ENCODE measurements at places on chromosomes 5 and 9.

- no peak for DNase-seq
Measured at GRCh38 chr5:61440086-61440485, 108.0 kb downstream of the ZSWIM6 start.

DNA sequence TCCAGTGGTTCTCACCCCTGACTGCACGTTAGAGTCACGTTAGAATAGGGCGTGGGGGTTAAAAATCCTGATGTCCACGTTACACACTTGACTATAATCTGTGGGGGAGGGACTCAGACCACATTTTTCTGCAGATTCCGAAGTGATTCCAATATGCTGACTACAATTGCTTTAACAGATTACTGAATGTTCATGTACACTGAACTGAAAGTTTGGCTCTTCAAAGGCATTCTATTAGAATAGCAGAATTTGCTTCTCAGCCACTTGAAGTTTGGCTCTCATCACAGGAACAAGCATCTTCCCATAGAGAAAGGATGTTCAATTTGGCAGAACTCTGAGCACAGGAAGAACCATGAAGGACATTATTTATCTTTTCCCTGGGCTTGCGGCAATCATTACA, 84.5 kb downstream of the HAPLN1 start:
- DNase-seq, result no peak

DNA sequence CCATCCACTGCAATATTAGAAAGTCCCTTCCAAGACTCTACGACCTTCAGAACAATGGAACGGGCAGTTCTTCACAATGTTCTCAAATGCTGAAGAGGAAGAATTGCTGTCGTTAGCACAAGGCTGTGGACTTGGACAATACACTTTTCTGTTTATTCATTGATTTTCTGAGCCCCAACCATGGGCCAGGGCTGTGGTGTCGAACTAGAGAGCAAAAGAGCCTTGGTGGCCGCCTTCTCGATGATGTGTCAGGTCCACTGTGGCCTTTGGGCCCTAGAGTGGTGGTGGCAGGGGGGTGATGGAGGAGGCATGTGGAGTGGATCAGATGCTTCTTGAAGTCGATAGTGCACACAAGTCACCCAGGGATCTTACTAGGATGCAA, 18.5 kb upstream of the KIF12 start:
- DNase-seq, result no peak

DNA sequence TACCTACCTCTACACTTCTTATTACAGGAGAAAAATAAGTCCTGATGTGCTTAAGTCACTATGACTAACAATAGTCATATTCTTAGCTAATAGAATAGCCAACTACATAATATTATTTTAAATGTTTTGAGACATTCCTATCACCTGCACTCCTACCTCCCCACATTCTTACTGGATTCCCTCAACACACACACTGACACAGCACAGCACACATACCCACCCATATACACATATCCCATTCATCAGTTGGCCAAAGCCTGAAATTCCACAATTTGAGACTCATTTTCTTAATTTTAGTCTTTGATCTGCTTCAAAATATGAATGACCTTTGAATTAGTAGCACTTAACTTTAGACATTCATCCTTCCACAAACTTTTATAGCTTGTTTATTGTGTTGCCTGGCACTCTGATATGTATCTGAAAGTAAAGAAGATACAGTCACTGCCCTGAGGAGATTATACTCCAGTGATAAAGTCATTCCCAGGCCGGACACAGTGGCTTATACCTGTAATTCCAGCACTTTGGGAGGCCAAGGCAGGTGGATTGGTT, 168.3 kb upstream of the RASA1 start:
- no peak for DNase-seq

DNA sequence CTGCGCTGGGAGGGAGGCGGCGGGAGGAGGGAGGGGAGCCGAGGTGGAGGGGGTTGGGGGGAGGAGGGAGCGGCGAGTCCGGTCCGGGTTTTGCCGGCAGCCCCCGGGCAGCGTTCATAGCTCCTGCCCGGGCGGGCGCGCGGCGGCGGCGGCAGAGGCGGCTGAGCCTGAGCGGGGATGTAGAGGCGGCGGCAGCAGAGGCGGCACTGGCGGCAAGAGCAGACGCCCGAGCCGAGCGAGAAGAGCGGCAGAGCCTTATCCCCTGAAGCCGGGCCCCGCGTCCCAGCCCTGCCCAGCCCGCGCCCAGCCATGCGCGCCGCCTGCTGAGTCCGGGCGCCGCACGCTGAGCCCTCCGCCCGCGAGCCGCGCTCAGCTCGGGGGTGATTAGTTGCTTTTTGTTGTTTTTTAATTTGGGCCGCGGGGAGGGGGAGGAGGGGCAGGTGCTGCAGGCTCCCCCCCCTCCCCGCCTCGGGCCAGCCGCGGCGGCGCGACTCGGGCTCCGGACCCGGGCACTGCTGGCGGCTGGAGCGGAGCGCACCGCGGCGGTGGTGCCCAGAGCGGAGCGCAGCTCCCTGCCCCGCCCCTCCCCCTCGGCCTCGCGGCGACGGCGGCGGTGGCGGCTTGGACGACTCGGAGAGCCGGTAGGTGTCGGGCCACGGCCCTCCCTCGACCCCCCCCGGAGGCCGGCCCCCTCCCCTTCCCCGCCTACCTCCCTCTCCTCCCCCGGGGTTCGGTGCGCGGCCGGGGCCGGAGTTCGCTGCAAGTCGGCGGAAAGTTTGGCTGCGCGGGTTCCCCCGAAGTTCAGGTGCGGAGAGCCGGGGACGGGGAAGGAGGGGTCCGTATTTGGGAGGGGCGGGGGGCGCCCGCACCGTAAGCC, at the start of gene CXXC5:
Gene CXXC5 (plus strand): TSS at position 145 of the 877 bp plus-strand sequence. CDS start 32,175 bp downstream, outside the sequence.
- peak; percentile 73 for DNase-seq

GRCh38 chr5:82011761-82012160, 39.9 kb downstream of the ATG10 start:
- no peak for DNase-seq

DNA sequence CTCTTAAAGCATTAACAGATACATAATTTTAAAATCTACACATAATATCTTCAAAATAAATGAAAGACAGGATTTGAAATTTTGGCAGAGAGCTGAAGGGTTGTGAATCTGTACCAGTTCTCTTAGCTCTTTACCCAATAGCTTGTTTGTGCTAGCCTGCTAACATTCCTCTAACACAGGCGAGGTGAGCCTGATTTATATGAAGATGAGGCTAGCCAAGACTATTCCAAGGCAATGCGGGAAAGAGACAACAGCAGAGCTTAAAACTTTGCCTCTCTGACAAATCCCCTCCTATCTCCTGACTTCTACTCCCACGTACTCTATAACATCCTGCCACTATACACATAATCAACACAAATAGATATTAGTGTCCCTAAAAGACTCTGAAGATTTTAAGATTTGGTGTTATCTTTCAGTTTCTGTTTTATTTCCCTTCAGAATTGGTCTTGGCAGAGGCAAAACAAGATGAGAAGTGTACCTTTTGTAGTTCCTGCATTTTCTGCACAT, 745.6 kb upstream of the ZNF608 start:
- DNase-seq, result no peak
